ENCODE measurements at places on chromosomes 3 and 15.
A peak's percentile ranks its signal among the peaks of the same experiment; 100 is the strongest.

- H3K4me3 ChIP-seq: no peak overlapping the region
- H3K27me3 ChIP-seq: no peaks in the 10 kb centered on the region
- peaks cover 3% of the 10 kb centered on the region for H3K36me3 ChIP-seq
- DNase-seq: no peak
Observed at GRCh38 chr3:125098611-125099291, 43.0 kb upstream of the HEG1 start.

- H3K27ac ChIP-seq: no peak overlapping the region
- no peaks in the 10 kb centered on the region for H3K36me3 ChIP-seq
- DNase-seq: no peak
- H3K27me3 ChIP-seq: no peaks in the 10 kb centered on the region
- no peaks in the 10 kb centered on the region for H3K4me1 ChIP-seq
Observed at GRCh38 chr15:94587113-94587512, 355.8 kb downstream of the MCTP2 start.

- no peak overlapping the region for H3K4me3 ChIP-seq
- H3K36me3 ChIP-seq: no peaks in the 10 kb centered on the region
Observed at GRCh38 chr3:137988152-137988551, 21.8 kb upstream of the CLDN18 start.

- H3K36me3 ChIP-seq: no peaks in the 10 kb centered on the region
- DNase-seq: peak; percentile 63
- no peaks in the 10 kb centered on the region for H3K4me1 ChIP-seq
- no peaks in the 10 kb centered on the region for H3K27me3 ChIP-seq
- peak overlapping the region; percentile 45 for H3K4me3 ChIP-seq
Observed at GRCh38 chr15:33201491-33202231, 7.1 kb upstream of the FMN1 start.

- H3K27me3 ChIP-seq: no peaks in the 10 kb centered on the region
- DNase-seq: no peak
- no peak overlapping the region for H3K27ac ChIP-seq
- no peak overlapping the region for H3K4me3 ChIP-seq
- no peaks in the 10 kb centered on the region for H3K36me3 ChIP-seq
- H3K4me1 ChIP-seq: no peaks in the 10 kb centered on the region
Observed at GRCh38 chr3:68306571-68306970, 625.8 kb downstream of the TAFA4 start.

Measured in aorta (tissue), 5 donors.